ENCODE measurements at places on chromosomes 3 and 15.

- no peak for DNase-seq
Observed at GRCh38 chr15:90049666-90050604, 48.8 kb downstream of the ZNF710 start.

DNA sequence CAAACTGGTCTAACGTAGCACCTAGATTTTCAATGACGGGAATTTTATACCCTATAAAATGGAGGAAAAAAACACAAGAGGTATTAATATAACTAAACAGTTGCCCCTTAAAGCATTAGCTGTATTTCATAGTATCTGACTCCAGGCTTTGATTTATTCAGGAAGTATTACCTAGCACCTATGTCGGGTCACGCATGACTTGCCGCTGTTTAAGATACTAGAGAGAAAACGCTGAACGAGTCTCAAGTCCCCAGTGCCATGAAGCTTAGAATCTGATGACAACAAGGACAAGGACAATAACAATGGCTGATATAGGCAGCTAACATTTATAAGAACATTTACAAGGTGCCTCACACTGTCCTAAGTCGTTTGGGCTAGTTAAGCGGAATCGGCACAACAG is 1.9 kb downstream of the SNRPA1 start:
- no peak for DNase-seq

- no peak for DNase-seq
Observed at GRCh38 chr3:177924261-177924660, 612.0 kb upstream of the KCNMB2 start.

DNA sequence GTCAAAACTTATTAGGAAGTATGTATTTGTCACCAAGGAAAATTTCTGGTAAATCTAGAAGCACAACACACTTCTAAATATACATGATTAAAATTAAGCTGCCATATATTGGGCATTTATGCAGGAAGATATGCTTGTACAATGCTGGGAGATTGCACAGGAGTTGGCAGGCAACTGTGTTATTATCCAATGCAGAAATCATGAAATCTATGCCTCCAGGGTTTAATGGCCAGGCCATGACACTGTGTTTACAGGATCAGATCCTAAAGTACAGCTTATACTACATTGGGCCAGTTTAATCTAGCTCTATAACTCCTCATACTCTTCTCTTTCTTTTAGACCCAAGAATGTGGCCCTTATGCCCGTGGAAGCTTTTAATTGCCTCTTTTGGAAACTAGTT is 391.4 kb upstream of the DPH6 start:
- DNase-seq = no peak

DNA sequence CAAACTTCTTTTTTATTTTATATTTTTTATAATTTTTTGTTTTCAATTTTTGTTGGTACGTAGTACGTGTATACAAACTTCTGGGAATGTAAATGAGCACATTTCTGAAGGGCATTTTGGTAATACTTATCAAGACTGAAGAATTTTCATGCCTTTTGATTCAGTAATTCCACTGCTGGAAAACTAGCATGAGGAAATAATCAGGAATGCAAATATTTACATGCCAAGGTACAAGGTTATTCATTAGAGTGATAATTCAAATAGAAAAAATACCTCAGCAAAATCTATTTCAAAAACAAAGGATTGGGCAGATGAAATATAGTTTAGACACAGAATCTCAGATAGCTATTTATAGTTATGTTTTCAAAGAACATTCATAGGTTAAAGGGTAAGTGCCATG is 128.7 kb downstream of the DMXL2 start:
- DNase-seq = no peak

DNA sequence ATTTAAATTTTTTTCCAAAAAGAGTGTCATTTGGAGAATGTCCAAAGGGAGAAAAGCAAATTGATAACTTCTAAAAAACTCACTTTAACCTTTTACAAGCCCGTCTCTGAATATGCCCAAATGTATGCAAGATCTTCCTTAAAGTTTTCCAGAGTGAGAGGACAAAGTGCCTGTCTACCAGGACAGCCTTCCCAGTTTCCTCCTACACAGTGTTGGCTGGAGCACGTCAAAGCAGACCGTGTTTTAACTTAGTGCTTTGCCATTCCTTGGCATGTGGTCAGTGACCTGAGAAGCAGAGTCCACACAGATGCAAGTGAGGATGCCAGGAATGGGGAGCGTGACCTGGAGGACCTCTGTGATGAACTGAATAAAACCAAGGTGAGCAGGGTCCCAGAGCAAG is 245.7 kb downstream of the FAM43A start:
- no peak for DNase-seq

GRCh38 chr15:90262426-90262825 is 3.0 kb upstream of the NGRN start:
- no peak for DNase-seq

DNA sequence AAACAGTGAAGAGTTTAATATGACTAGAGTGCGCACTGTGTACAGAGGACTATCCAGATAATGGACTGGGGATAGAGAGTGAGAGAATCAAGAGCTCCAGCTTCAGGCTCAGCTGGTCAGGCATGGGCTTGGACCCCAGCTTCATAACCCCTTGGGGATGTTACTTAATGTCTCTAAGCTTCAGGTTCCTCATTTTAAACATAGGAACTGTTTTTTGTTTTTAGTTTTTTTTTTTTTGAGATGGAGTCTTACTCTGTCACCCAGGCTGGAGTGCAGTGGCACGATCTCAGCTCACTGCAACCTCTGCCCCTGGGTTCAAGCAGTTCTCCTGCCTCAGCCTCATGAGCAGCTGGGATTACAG is 9.9 kb upstream of the BRPF1 start:
- no peak for DNase-seq

- no peak for DNase-seq
Observed at GRCh38 chr3:50268703-50269451, at the start of gene SEMA3B. TSS of gene SEMA3B (plus strand) at chr3:50269147. CDS start at chr3:50269241, 94 bp downstream.

GRCh38 chr15:69677403-69677802 is 224.8 kb downstream of the RPLP1 start:
- DNase-seq = no peak

DNA sequence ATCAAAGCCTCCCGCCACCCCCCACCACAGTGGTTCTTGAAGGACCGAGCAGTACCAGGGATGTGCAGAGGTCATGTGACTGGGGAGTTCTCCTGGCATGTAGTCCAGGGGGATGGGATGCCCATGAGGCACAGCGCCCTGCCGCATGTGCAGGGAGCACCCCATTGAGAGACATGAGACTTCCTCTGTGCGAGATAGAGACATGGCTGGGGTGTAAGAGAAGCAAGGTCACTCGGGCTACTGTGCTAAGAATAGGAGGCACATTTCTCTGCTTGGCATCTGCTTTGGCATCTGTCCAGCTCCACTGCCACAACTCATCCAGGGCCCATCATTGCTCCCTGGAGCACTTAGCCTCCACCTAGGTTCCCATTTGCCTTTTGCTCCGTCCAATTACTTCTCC is 2.4 kb upstream of the CYP1A1 start:
- no peak for DNase-seq

DNA sequence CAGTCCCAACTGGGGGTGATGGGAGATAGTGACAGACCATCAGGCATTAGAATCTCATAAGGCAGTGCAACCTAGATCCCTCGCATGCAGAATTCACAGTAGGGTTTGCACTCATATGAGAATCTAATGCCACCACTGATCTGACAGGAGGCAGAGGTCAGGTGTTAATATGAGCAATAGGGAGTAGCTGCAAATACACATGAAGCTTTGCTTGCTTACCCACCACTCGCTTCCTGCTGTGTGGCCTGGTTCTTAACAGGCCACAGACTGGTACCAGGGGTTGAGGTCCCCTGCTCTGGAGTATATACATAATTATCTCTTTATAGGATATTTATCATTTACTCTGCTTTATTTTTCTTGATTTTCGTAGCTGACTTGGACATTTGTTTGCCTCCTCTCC is 36.0 kb upstream of the ZMAT3 start:
- no peak for DNase-seq

DNA sequence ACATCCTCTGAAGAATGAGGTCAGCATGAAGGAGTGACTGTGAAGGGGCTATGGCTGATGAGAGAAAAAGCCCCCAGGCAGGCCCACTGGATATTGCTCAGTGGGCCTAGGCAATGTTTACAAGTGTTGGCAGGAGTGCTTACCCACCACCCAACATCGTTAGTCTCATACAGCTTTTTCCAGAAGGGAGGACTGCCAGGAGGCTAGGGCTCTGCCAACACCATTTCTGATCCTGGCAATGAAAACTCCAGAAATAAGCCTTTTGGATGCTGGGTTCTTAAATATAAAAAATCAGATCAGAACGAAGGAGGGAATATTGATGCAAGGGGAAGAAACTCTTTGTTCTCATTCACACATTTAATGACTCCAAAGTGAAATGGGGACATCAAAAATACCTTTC is 189.1 kb downstream of the DCLK3 start:
- no peak for DNase-seq

DNA sequence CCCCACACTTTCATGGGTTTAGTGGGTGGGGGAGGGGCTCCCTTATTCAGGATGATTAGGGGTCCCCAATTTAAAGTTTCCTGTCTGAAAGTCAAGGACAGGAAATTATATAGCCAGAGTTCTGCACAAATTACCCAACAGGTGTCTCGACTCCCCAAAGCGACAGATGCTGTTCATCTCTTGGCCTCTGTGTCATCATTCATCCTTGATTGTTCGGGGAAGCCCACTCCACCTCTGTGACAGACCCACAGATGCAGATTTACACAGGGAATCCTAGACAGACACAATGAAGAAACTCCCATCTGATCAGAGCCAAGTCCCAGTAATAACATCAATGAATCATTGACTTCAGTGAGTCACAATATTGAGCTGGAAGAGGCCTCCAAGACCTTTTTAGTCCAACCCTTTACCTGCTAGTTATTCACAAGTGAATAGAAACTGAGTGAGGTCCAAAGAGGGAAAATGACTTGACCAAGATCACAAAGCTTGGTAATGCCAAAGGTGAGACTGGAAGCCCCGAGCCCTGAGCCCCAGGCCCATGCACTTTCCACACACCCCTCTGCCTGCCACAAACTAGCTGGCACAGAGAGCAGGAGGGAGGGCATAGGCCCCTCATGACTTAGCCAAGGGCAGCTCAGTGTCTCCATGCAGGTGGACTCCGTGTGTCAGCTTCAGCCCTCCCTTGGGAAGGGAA is 7.9 kb upstream of the SRP14 start:
- no peak for DNase-seq

DNA sequence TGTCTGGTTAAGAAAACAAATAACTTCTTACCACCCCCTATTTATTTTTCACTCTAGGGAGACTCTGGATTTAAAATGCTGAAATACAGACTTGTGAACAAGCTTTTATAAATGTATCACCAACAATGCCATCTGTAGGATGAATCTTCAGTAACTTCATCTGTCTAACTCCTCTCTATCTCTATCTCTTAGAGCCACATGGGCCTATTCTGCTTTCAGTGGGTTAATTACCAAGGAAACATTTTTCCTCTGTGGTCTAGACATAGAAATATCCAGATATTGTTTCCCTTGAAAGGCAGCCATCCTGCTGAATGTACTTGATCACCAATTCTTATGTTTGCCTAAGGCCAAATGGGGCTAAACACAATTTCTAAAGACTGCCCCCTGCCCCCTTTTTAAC is 167.6 kb upstream of the COL8A1 start:
- DNase-seq = no peak

- DNase-seq = no peak
Observed at GRCh38 chr15:41501191-41501917, 7.7 kb downstream of the ITPKA start.

DNA sequence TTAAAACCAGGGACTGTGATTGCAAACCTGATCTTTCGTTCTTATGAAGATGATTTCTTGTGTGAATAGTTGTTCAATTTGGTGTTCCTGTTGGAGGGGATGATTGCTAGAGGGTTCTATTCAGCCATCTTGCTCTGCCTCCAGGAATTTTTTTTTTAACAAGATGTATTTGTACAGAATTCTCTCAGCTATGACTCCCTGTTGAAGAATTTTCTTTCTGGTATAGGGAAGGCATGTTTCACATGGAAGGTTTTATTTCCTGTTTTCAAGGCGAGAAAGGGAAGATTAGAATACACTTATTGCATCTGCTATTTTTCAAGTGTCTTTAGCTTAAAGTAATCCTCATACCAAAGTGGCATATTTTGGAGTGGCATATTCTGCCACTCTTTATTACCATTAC is 5.6 kb upstream of the LRRC34 start:
- no peak for DNase-seq

- no peak for DNase-seq
Observed at GRCh38 chr15:58374147-58374546, 57.6 kb upstream of the LIPC start.

DNA sequence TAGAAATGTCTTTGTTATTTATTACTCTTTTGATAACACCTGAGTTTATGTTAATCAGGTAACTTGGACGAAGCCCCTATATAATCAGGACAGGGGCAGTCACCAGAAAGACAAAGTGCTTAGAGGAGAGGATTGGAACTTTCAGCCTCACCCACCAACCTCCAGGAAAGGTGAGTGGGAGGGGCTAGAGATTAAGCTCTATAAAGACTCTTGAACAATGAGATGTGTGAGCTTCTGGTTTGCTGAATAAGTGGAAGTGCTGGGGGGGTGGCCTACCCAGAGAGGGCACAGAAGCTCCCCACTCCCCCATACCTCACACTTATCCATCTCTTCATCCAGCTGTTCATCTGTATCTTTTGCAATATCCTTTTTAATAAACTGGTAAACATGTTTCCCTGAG is 73.9 kb downstream of the TTBK2 start:
- DNase-seq = no peak

- DNase-seq = no peak
Observed at GRCh38 chr3:114405202-114405990, 111.6 kb downstream of the TIGIT start.

GRCh38 chr3:29677421-29677820 is 396.6 kb downstream of the RBMS3 start:
- DNase-seq = no peak

DNA sequence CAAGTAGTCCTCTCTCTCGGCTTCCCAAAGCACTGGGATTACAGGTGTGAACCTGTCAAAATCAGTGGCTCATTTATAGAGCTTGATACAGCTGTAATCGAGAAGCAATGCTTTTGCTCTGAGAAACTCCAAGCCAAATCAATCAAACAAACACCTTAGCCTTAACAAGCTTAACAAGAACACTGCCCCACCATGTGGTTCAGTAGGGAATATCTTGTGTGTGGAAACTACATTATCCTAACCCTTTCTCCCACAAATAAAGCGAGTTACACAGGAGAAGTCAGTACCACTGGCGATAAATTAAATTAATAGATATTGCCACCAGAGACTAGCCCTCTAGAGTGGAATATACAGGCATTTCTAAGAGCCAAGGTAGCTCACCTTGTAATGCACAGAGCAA is 13.9 kb downstream of the CDAN1 start:
- DNase-seq = no peak

Data from right renal cortex interstitium (tissue), 3 donors.